ENCODE measurements at places on chromosomes 4 and X.

- no peak for DNase-seq
Measured at GRCh38 chr4:39054497-39054896, 7.5 kb upstream of the KLHL5 start.

DNA sequence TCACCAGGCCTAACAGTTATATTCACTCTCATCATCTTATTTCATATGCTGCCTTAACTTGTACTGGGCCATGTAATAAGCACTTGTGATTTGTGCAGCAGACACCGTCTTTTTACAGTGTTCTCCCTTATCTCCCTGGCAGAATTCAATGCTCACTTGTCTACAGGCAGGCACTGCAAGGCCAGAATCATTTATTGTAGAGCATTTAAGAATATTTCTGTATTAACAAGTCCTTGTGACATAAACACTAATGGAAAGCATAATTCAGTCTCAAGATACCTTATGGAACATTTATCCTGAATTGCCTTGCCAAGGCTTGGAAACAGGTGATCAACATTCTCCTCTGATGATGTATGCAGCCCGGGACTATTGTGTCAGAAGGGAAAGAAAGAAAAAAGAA, 808.9 kb downstream of the STPG2 start:
- no peak for DNase-seq

DNA sequence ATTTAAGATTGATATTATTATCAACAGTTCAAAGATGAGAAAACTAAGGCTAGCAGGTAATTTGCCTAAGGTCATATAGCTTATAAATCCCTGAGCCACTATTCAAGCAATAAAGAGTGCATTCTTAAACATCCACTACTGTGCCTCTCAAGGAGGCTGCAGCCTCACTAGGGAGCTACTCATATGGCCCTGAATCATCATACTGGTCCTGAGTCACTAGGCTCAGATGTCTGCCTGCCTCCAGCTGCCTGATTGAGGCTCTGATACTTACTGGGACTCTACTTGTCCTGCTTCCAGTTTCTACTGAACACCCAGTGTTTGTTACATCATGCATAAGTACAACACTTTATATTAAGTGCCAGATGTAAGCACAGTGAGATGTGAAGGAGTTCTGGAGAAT, 110.7 kb downstream of the AASDH start:
- DNase-seq, result no peak

DNA sequence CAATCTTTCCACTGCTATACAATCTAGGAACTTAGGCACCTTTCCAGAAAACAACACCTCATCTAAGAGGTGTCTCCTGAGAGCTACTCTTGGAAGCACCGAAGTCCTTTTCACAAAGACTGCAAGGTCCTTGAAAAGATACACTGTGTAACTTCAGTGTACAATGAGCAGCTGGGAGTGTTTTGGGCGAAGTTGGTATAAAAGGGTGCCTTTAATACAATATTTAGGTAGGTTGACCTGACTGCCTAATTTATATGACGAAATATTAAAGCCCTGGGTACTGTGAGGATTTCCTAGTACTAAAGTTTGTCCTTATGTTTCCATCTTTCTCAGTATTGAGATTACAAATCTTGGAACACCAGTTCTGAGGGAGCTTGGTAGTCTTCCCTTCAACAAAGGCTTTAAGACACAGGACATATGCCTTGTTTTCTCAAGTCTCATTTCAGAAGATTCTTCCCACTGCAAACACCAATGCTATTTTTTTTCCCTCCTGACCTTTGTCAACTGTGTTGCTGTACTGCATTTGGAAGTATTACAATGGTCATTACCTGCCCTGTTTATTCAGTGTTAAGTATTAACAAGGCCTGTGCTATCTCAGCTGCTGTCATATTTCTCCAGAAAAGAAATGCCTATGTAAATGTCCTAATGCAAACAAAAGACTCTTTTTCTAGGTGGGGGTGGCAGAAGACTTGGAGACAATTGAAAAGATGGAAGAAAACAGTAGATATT, 134.2 kb downstream of the MAML3 start:
- no peak for DNase-seq

DNA sequence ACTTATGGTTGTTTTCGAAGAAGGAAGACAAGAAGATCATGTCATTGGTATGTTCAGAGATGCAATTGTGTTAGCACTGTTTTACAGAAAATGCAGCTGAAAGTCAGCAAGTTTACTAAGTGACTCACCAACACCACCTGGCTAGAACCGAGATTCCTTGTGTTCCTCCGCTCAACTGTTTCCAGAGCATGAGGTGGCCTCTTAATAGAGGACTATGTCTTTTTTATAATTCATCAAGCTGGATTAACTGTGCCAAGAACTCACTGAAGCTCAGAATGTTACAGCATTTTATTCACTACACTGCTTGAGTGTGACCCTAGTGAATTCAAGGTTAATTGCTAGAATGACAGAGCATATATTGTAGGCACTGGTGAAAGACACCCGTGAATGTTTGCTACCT, 1573.5 kb upstream of the TENM3 start:
- DNase-seq, result no peak

DNA sequence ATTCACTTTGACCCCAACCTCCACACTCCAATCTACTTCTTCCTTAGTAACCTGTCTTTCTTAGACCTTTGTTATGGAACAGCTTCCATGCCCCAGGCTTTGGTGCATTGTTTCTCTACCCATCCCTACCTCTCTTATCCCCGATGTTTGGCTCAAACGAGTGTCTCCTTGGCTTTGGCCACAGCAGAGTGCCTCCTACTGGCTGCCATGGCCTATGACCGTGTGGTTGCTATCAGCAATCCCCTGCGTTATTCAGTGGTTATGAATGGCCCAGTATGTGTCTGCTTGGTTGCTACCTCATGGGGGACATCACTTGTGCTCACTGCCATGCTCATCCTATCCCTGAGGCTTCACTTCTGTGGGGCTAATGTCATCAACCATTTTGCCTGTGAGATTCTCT, 344 bp downstream of the OR13H1 start:
- DNase-seq, result no peak
